Kidney (tissue), 22 donors: ENCODE measurements at places on chromosomes 4 and X.

DNA sequence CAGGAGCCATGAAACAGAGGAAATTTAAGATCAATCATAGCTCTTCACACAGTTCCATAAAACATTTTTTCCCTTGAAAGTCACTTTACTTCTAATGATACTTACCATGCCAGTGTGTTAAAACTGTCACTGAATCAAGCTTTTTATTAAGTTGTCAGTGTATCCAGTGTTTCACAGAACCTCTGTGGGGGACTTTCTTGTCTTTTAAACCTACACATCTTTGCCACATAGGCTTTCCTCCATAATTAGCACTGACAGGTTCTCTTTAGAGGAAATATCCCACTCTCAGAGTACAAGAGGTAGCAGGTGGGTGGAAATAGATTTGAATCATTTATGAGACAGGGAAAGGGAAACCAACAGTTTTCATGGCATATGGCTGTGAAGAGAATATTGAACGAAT lies 25.8 kb upstream of the DYNLT3 start:
- DNase-seq = no peak

DNA sequence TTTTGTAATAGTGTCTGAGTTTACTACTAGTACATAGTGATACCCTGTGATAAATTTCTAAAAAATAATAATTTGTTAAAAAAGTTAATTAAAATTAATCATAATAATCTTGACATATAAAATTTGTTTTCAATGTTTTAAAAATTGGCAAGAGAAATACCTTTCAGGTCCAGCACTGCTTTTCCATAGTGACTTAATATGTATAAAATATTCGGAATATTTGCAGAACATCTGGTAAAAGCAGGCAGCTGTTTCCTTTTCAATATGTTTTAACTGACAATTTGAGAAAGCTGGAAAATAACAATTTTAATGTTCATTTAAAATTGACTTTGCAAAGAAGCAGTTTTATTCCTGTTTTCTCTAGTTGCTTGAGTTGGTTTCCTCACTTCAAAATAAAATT lies 17.6 kb upstream of the GK2 start:
- no peak for DNase-seq

- DNase-seq = peak; percentile 97
These were observed at the start of gene RPL36A for GRCh38 chrX:101390664-101391525. Gene RPL36A, plus strand, starts transcription at chrX:101391011. Its CDS starts 33 bp downstream, at chrX:101391044.

GRCh38 chr4:183971929-183972490 lies 66.9 kb downstream of the STOX2 start:
- peak; percentile 34 for DNase-seq

DNA sequence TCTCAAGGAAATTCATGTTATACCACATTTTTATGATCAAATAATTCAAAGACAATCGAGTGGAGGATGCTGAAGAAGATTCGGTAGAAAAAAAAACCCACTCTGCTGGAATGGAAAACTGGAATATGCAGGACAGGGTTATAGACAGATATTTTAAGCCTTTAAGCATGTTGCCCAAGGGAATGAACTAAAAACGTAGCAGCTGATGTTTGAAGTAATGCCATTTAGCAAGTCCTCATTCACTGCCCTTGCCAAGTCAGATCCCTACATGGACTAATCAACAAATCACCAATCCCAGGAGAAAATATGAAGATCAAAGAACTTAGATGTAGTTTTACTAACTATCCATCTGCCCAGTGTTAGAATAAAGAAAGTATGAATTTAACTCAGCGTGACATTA lies 75.6 kb upstream of the ETNPPL start:
- DNase-seq = no peak

DNA sequence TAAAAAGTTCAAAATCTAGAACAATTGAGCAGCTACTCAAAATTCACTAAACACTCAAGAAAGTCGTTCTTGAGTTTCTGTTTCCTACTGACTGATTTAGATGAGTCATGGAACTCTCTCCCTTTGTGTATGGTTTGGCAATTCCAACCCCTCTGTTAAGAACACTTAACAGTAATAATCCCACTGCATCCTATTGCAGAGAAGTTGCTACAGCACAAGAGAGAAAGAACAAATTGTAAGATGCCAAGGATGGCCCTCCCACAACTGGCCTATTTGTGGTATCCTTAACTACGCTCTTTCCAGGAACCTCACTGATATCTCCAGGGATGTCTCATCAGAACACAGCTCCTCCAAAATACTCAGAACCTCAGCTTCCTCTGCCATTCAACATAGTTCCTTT lies 701.8 kb upstream of the TENM3 start:
- DNase-seq = no peak

GRCh38 chrX:19840899-19841648 lies 46.3 kb downstream of the SH3KBP1 start:
- peak; percentile 9 for DNase-seq
